CD4-positive, alpha-beta T cell treated with Interleukin-2 at 100 ng/mL for 4 hours (primary cell): ENCODE measurements at places on chromosomes 7 and 10.

GRCh38 chr7:87370660-87371180 is 25.3 kb downstream of the CROT start:
- DNase-seq: no peak

- DNase-seq: no peak
These were observed 72.4 kb downstream of the SFMBT2 start for GRCh38 chr10:7338469-7338868.

GRCh38 chr7:99362801-99363200 is 11.7 kb upstream of the ARPC1B start:
- no peak for DNase-seq

DNA sequence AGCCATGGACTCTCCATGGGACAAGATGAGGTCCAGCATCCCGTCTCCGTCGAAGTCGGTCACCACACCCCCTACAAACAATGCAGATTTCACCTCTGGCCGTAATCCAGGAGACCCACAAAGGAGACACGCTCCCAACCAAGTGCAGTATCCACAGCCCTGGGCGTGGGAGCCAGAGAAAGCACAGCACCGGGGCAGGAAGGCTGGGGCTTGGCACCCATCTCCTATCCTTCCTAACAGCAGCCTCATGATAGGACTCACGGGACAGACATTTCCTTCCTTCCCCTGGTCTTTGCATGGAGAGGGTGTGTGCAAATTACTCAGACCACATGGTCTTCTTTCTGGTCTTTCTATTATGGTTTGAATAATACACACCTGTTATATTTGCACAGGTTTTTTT is 46.3 kb downstream of the GOLGA7B start:
- DNase-seq: no peak

DNA sequence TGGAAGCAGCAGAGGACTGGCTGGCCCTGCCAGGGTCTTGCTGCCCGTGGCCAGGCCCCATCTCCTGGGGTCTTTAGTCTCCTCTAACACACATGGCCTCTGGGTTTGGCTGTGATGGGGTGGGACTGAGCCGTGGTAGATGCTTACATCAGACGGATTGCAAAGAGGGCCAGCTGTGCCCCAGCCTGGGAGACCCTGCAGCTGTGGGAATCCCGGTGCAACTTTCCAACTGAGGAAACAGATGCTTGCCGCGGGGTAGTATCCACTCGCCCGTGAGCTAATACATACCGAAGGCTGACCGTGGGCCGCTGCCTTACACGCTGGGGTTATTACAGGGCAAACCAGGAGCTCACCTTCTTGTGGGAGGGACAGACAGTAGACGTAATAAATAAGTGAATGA is 24.1 kb upstream of the SH2B2 start:
- DNase-seq: no peak
